T-helper 9 cell (primary cell): ENCODE measurements at places on chromosomes 4 and X.

DNA sequence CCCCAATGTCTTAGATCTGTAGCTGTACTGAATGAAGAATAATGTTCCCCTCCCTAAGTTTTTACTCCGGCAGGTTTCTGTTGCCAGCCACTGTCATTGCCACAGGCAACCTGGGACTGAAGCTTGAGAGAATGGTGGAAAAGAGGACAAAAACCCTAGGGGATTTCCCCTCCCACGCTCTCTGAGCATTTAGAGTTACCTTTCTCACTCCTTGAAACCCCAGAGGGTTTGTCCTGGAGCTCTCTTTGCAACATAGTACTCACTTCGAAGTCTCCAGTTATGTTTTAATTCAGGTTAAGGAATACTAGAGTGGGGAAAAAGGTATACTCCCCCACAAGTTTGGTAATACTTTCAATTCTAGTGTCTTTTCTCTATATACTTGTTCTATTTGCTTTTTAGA is 31.5 kb downstream of the F8 start:
- DNase-seq: no peak

GRCh38 chr4:140309124-140309870 is 64.1 kb upstream of the SCOC start:
- no peak for DNase-seq

DNA sequence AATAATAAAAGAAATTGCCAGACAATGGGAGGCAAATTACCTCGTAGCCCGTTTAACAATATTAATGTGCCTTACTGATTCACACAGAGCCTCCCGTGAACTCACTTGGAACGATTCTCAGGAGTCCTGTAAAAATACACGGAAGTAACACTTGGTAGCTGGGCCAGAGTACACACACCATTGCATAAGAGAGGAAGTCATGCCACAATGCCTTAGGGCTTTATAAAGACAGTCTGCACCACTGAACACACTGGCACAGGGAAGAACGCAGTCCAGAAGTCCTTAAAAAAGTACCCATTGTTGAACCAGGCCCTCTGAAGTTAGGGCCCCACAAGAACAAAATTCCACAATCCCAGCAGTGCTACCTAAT is 15.1 kb downstream of the SLC2A9 start:
- DNase-seq: no peak

GRCh38 chrX:119687661-119688413 is 5.1 kb downstream of the SEPTIN6 start:
- DNase-seq: no peak

DNA sequence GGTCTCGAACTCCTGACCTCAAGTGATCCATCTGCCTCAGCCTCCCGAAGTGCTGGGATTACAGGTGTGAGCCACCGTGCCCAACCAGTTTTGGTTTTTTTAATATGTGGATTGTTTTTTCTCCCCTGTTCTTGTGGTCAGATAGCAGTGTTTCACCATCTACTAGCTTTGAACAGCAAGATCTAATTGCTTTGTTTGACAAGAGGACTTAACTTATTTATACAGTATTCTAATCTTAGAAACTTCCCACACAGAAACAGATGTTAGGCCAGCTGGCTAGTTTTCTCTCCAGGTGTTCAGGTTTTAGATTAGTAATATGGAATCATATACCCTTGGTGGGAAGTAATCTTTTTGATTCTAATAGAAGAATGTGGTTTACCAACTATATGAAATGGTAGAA is 12.9 kb downstream of the ING2 start:
- no peak for DNase-seq

DNA sequence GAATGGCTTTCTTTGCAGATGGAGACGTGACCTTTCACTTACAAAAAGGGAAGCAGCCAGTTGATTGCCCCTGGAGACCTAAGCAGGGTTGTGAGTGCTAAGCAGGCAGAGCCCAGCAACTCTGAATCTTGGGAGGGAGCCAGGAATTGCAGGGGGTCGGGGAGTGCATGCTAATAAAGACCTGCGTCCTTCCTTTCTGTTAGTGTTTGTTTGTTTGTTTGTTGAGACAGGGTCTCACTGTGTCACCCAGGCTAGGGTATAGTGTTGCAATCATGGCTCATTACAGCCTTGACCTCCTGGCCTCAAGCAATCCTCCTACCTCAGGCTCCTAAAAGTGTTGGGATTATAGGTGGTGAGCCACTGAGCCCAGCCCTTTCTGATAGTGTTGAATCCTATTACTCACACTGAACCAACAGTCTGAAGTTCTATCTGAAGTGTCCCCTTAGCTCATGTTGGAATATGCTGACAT is 137.4 kb downstream of the CEP135 start:
- DNase-seq: no peak

DNA sequence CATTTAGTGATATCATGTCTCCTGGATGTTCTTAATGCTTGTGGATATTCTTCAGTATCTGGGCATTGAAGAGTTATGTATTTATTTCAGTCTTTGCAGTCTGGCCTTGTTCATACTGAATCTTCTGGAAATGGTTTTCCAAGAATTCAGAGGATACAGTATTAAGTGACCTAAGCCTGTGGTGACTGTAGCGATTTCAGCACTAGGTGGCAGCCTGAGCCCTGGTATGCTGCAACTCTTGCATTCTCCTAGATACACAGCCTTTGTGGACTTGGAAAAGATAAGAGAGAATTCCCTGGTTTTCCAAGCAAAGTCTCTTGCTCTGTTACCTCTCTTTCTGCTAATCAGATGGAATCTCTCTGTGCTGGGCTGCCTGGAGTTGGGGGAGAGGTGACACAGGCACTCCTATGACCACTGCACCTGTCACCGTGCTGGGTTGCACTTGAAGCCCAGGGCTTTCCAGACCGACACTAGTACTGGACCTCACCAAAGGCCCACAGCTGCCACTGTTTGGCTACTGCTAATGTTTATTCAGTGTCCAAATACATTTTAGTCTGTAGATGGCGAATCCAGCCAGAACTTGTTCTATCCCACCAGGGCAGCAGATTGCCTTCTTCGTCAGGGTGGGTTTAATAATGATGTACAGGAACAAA is 19.3 kb upstream of the SPIN2A start:
- no peak for DNase-seq

GRCh38 chr4:152537881-152538280 is 2.0 kb upstream of the FBXW7 start:
- no peak for DNase-seq

- DNase-seq: no peak
Measured at GRCh38 chr4:6416518-6417286, 55.7 kb downstream of the PPP2R2C start.
